ENCODE measurements at places on chromosomes 3 and 15. TPM values are rescaled to one million over a fixed set of nuclear protein-coding genes. Genes with fewer than 3 reads are reported as not detected.

The HIGD1A gene
- polyA plus RNA-seq = 66.7 TPM

The MINAR1 gene
- 0.08 TPM for polyA plus RNA-seq

The GRAMD1C gene
- polyA plus RNA-seq = 11.8 TPM

The FRMD5 gene
- 0.30 TPM for polyA plus RNA-seq

The CD86 gene
- polyA plus RNA-seq = 85.1 TPM

The PIGBOS1 gene
- polyA plus RNA-seq = 36.0 TPM

The FBXO40 gene
- polyA plus RNA-seq = 0.18 TPM

The STARD5 gene
- polyA plus RNA-seq = 8.4 TPM

The FMN1 gene
- not detected for polyA plus RNA-seq

The LRRIQ4 gene
- polyA plus RNA-seq = not detected

The TERC gene
- polyA plus RNA-seq = 0.78 TPM

The XIRP1 gene
- not detected for polyA plus RNA-seq

The ECT2 gene
- 4.2 TPM for polyA plus RNA-seq

The PCBP4 gene
- 13.9 TPM for polyA plus RNA-seq

The MAGEL2 gene
- polyA plus RNA-seq = not detected

The TP63 gene
- polyA plus RNA-seq = 1.0 TPM

The ZBBX gene
- not detected for polyA plus RNA-seq

The AP4E1 gene
- polyA plus RNA-seq = 2.5 TPM

The KCNMB3 gene
- 3.4 TPM for polyA plus RNA-seq

The EPHB3 gene
- not detected for polyA plus RNA-seq

The POLQ gene
- polyA plus RNA-seq = not detected

The LRRC31 gene
- not detected for polyA plus RNA-seq

The BOC gene
- polyA plus RNA-seq = 0.70 TPM

The DUOXA2 gene
- polyA plus RNA-seq = not detected

The XCR1 gene
- not detected for polyA plus RNA-seq

The GREM1 gene
- polyA plus RNA-seq = not detected

The MOBP gene
- not detected for polyA plus RNA-seq

The KBTBD13 gene
- not detected for polyA plus RNA-seq

The HRG gene
- polyA plus RNA-seq = not detected

The AGBL1 gene
- polyA plus RNA-seq = not detected

The TJP1 gene
- polyA plus RNA-seq = not detected

The ERC2 gene
- polyA plus RNA-seq = not detected

The PTPN9 gene
- polyA plus RNA-seq = 13.3 TPM

The FSD2 gene
- polyA plus RNA-seq = 0.09 TPM

The EXOG gene
- polyA plus RNA-seq = 13.6 TPM

The CHDH gene
- 0.45 TPM for polyA plus RNA-seq

The TMEM40 gene
- polyA plus RNA-seq = 0.65 TPM

The MCTP2 gene
- polyA plus RNA-seq = 12.2 TPM

The SCAMP5 gene
- polyA plus RNA-seq = 0.24 TPM

The RHO gene
- polyA plus RNA-seq = not detected

The MORC1 gene
- polyA plus RNA-seq = not detected

The CAND2 gene
- 0.35 TPM for polyA plus RNA-seq

Measured in IgD-negative memory B cell (primary cell).